Heart right ventricle (tissue), 16 donors: ENCODE measurements at places on chromosomes 1 and 21. TPM values are rescaled to one million over a fixed set of nuclear protein-coding genes. Genes with fewer than 3 reads are reported as not detected.

DNA sequence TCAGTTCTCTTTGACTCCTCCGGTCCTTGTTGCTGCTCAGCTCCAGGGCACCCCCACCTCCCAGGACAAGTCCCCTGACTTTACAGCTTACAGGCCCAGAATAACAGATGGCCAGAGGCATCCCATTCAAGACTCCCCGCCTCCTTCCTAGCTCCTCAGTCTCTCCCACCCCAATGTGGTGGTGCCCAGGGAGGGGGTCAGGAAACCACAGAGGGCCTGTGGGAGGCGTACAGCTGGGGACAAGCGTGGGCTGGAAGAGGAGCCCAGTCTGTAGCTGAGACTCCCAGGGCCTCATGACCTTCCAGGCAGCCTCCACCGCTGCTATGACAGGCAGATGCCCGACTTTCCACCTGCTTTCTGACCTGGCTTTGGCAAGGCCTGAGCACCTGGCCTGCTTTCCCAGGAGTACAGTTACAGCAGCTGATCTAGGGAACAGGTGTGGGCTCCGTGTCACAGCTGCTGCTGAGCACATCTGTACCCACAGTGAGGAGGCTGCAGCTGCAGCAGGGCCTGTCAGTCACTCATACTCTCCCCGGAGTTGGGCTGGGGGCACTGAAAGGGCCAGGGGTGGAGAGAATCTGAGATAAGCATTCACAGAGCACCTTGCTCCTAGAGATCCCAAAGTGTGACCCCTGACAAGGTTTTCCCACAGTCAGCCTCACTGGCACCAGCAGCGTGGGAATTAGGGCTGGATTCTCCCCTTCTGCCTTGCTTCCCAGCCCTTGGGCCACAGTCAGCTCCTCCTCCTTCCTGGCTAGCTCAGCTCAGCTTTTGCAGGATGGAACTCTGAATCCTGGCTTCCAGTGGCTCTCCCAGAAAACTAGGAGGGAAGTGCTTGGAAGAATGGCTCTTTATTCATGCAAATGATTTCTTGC lies 7.1 kb upstream of the NAV1 start:
- DNase-seq = no peak

- DNase-seq = no peak
Measured at GRCh38 chr1:244162786-244163530, 111.9 kb downstream of the ZBTB18 start.

DNA sequence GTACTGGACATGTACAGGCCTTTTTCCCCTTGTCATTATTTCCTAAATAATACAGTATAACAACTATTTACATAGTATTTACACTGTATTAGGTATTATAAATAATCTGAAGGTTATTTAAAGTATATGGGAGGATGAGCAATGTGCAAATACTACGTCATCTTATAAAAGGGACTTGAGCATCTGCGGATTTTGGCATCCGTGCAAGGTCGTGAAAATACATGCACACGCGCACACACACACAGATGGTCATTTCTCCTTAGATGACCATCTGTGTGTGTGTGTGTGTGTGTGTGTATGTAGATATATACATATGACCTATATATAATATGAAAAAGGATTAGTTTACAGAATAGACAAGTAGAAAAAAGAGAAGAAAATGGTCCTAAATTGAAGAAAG lies 15.4 kb downstream of the ALG14 start:
- DNase-seq = no peak

The FCER1G gene
- total RNA-seq = 2.0 TPM

The GPA33 gene
- total RNA-seq = 3.0 TPM

The OR2M3 gene
- not detected for total RNA-seq

- DNase-seq = no peak
Measured at GRCh38 chr1:7222695-7223015, 437.4 kb downstream of the CAMTA1 start.

- no peak for DNase-seq
Measured at GRCh38 chr1:85607921-85608265, 27.3 kb downstream of the CCN1 start.

DNA sequence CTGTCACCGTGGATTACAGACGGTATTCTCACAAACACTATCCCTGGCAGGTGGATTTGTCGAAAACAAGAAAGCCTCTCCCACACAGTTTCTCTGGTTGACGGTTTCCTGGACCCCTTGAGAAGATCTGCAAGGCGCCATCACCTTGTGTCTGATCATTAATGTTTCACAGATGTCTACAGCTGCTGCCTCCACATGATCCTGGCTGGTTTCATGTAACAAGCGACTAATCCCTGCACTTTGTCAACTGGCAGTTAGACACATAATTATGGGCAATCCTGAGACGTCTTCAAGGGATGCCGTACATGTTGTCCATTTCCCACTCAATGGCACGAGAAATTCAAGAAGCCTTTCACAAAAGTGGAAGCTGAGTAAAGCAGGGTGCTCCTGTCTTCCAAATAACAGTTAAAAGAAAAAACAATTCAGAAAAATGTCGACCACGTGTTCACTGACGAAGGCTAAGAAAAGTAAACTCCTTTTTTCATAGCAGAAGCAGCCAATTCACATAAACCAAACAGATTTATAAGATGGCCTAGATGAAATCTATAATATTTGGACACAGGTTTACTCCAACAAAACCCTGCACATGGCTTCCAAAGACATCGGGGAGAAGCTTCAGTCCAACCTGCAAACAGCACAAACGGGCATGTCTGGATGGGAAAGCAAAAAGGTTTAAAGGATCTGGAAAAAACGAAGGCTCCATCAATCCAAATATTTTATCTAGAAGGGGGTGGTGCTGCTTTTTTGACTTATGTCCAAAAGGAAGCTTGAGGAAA lies 52.2 kb downstream of the CAPZB start:
- no peak for DNase-seq

- DNase-seq = no peak
Measured at GRCh38 chr1:206796981-206797402, 24.7 kb upstream of the IL10 start.
